ENCODE measurements at places on chromosomes 6 and 20.

DNA sequence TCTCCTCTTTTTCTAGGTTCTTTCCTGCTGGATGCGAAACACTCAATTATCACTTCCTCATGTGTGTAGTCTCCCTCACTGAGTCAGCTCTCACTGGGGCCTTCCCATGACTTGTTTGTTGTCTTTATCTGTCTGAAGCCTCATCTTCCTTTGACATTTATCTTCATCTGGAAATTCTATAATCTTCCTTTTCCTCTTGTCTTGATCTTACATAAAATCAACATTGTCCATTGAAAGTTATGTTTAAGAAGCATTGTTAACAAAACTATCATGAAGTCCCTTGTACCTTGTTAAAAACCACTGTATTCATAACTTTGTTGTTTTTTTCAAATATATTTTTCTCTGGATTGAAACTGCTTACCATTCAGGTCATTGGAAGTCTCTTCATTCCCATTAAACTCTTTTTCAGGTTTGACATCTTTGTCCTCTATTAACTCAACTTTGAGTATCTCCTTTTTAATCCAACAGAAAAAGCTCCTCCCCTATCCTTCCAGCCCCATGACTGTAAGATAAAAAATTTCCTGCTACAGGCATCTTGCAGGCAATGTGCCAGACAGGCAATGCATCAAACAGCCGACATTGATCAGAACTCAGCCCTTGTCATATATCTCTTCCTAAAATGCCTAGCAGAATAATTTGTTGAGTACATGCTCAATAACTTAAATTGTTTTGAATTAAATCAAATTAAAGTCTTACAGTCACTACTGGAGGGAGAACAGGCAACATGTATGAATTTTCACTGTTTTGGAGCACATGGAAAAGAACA is 34.8 kb downstream of the MYLIP start:
- no peak for DNase-seq

- no peak for DNase-seq
Measured at GRCh38 chr6:169638915-169639314, 62.9 kb downstream of the WDR27 start.

DNA sequence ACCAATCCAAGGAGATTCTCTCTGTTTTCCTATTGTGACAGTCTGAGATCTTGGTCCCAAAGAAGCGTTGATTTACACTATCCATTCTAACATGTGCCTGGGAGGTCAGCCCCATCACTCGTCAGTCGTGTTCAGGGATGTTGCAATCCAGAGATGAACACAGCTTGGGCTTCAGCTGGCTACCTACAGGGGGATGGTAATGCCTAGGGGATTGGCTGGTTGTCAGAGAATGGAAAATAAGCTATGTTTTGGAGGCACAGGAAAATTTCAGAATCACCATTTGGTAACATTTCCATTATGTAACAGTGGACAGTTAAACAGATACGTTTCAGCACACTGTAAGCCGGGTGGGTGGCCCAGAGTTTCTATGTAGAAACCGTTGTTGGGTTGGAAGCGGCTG is 147.1 kb upstream of the RALGAPA2 start:
- DNase-seq = no peak

DNA sequence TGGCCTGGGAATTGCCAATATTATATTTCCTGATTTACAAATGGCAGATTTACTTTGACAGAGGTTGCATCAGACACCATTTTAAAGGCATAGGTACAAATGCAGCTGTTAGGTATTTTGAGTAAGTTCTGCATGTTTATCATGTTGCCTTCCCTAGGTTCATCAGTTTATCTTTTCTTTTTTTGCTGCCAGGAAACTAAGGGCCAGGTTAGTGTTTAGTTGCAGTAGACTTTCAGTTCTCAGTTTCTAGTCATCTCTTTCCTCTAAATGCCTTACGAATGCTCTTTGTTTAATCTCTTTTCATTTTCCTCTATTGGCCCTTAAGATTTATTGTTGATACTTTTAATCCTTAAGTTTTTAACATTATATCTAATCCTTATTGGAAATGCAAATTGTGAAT is 129.9 kb downstream of the SMAP1 start:
- no peak for DNase-seq

DNA sequence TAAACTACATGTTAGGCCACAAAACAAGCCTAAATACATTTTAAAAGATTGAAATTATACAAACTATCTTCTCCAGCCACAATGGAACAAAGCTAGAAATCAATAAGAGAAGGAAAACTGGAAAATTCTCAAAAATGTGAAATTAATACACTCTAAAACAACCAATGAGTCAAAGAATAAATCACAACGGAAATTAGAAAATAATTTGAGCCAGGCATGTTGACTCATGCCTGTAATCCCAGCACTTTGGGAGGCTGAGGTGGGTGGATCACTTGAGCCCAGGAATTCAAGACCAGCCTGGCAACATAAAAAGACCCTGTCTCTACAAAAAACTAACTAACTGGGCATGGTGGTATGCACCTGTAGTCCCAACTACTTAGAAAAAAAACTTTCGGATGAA is 6.3 kb upstream of the WFDC13 start:
- no peak for DNase-seq

GRCh38 chr6:64266351-64266821 is 630.8 kb downstream of the PHF3 start:
- no peak for DNase-seq

- no peak for DNase-seq
Measured at GRCh38 chr6:111989743-111990142, 64.2 kb upstream of the CCN6 start.
